ENCODE measurements at places on chromosomes 4 and X.

DNA sequence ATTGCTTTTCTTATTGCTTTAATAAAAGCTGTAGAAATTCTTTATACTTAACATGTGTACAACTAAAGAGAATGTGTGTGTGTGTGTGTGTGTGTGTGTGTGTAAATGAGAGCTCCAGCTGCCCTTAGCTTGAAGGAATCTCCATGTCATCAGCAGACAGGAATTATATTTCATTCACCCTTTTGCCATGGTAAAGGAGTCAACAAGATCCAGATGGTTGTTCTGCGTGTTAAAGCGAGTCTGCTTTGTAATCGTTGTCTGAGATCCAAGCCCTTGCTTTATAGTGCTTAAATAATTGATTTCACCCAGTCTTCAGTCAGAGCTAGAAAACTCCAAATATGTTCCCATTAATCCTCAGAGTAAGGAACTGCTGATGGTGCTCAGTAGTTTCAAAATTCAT lies 285.5 kb downstream of the PDGFC start:
- DNase-seq, result no peak

- DNase-seq, result no peak
Measured at GRCh38 chr4:94852616-94853015, 94.9 kb downstream of the BMPR1B start.

GRCh38 chr4:64250061-64250460 lies 159.2 kb downstream of the TECRL start:
- no peak for DNase-seq

GRCh38 chr4:185870366-185870765 lies 58.4 kb upstream of the SORBS2 start:
- no peak for DNase-seq

- DNase-seq, result peak; percentile 42
Measured at GRCh38 chrX:79601341-79602131, 234.4 kb upstream of the ITM2A start.

- DNase-seq, result no peak
Measured at GRCh38 chr4:33193109-33193508, 2472.9 kb downstream of the PCDH7 start.

DNA sequence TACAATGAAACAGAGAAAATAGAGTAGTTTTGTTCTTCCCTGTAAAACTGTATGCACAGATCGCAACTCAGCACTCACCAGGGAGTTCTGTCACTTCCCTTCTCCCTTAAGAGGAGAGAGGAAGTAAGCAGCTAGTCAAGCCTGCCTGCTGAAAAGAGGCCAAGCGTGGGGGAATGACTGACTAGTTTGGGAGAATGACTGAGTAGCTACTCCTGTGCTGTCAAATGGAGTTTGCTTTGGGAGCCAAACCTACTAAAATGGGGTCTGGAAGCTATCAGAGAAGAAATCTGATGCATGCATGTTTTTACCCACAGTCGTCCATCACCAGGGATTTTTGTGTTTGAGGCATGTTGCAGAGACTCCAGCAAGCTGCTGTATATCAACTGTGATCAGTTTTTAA lies 54.6 kb upstream of the LHFPL1 start:
- no peak for DNase-seq

GRCh38 chr4:7379719-7380118 lies 55.0 kb downstream of the PSAPL1 start:
- DNase-seq, result no peak

GRCh38 chr4:184649971-184650855 lies 675 bp downstream of the PRIMPOL start:
- peak; percentile 41 for DNase-seq

DNA sequence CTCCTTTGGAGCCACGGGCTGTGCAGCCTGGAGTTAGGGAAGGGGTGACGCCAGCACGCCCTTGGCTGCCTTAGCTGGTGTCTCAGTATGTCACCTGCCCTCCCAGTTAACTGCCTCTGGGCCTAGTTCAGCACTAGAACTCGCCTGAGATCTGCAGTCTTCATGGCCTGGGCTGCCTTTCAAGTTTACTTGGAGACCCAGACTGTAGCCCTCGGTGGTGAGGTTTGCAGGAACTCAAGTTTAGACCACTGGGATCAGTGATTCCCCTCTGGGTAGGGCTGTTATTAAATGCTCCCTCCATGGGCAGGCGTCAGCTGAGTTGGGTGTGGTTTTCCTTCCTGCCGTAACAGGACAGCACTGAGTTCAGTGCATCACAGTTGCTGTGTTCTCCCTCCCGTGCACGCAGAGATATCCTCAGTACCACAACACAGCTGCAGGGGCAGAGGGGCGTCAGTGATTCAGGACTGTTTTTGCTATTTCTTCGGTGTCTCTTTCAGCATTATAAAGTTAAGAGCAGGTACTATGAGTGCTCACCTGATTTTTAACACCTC lies 30.5 kb downstream of the PLAC8 start:
- no peak for DNase-seq

- no peak for DNase-seq
Measured at GRCh38 chr4:43837171-43837570, 611.4 kb downstream of the KCTD8 start.

- no peak for DNase-seq
Measured at GRCh38 chr4:120452001-120452400, 385.4 kb upstream of the MAD2L1 start.

- DNase-seq, result peak; percentile 44
Measured at GRCh38 chrX:37302569-37302968, 46.6 kb upstream of the PRRG1 start.

GRCh38 chrX:21723814-21724213 lies 34.1 kb downstream of the SMPX start:
- no peak for DNase-seq

DNA sequence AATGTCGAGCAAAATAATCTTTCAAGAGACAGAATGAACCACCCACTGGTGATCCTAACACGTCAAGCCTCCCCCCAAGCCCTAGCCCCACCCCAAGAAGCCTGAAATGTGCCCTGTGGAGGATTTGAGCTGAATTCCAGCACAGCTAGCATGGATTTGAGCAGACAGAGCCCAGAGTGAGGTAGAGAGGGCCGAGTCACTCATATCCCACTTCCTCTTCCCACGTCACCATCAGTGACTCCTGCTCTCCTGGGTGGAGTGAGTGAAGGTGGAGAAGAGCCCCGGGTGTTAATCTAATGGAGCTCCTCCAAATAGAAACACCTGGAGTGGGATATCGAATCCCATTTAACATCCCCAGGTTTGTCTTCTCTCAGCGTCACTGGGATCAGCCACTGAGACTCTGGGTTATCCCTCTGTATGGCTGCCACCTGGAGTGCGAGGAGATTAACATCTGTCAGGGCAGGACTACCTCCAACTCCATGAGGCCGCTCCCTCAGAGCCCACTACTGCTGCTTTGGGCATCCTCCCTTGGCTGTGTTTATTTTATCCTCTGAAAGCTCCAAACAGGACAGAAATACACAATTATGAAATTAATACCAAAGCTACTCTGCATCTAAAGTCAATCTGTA lies 136.6 kb downstream of the NWD2 start:
- DNase-seq, result no peak

DNA sequence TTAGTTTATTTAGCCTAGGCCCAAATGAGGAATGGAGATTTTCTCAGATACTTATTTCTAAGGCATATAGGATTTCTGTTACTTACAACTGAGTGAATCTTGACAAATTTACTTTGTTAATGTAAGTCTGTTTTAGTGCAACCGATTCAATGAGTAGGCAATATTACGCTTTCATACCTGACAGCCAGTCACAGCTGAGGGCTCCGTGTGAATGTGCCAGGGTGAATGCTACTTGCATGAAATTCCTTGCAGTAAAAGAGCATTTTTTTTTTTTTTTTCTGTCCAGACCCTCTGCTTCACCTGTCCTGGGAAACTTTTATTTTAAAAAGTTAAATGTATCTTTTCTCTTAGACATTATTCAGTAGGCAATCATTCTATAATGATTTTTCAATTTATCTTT lies 1100.0 kb downstream of the FAT4 start:
- no peak for DNase-seq

GRCh38 chr4:121824171-121824527 lies 466 bp upstream of the CCNA2 start:
- DNase-seq, result no peak

DNA sequence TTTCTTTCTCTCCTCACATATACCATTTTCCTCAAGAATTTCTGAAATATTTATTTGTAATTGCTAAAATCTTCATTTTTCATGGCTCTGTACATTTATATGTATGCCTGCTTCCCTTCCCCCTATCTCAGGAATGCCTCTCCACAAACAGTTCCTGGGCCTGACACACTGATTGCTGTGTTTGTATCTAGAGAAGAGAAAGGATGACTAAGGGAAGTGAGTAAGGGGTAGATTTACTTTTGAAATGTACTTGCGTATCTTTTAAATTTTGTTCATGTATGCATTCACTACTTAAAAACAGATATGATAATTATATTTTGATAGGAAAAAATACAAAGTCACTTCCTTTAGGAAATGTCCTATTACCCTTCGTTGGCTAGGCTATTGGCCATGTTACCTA lies 790.8 kb downstream of the PCDH18 start:
- no peak for DNase-seq

GRCh38 chrX:153688506-153688905 lies 780 bp downstream of the SLC6A8 start:
- no peak for DNase-seq

DNA sequence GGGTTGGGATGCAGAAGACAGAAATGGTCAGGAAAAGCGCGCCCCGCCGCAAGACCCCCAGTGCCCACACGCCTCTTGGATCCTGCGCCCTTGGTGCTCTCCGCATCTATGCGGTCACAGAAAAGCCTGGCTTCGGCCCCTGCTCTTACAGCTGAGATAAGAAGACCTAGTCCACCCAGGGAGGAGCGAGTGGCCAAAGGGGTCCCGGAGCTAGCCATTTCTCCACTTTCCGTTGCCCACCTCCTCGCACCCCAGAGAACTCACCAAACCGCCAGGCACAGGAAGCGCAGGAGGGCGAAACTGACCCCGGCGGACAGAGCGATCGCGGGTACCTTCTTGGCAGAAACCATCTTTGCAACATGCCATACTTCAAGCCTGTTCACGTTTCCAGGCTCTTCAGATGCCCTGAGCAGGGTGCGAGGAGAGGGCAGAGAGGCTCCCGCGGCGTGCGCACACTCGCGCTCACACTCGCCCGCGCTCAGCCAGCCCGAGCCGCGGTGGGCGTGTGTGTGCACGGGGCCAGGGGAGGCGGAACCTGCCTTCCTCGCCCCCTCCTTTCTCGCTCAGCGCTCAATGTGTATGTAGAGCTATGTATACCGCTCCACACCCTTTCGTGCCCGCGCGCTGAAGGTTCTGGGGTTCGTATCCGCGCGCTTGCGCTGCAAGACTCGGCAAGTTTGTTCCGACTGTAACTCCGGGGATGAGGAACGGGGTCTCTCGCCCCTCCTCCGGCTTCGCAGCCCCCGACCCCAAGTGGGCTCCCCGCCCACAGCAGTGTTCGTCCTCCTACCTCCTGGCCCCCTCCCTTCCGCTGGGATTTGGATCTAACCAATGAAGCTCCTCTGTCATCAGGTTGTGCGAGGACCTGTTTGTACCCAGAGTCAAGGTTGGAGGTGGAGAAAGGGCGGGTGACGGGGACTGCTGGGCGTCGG lies at the start of gene GABRA4:
TSS of gene GABRA4 (minus strand) at position 507 of the 932 bp plus-strand sequence. CDS start at position 350, 157 bp downstream.
- no peak for DNase-seq

DNA sequence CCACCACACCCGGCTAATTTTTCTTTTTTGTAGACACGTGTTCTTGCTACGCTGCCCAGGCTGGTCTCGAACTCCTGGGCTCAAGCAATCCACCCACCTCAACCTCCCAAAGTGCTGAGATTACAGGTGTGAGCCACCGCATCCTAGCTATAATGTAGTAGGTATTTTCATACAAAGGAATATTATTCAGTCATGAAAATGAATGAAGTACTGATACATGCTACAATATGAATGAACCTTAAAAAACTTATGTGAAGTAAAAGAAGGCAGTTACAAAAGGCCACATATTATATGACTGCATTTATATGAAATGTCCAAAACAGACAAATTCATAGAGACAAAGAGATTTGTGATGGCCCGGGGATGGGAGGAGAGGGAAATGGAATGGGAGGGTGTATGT lies 4.7 kb upstream of the GATA1 start:
- no peak for DNase-seq

GRCh38 chrX:2819345-2820135 lies 9.2 kb upstream of the GYG2 start:
- no peak for DNase-seq

- no peak for DNase-seq
Measured at GRCh38 chr4:133647206-133647605, 498.1 kb downstream of the PCDH10 start.

GRCh38 chr4:102531462-102531861 lies 30.3 kb downstream of the NFKB1 start:
- no peak for DNase-seq

GRCh38 chr4:26061248-26061986 lies 147.4 kb downstream of the SMIM20 start:
- peak; percentile 16 for DNase-seq

DNA sequence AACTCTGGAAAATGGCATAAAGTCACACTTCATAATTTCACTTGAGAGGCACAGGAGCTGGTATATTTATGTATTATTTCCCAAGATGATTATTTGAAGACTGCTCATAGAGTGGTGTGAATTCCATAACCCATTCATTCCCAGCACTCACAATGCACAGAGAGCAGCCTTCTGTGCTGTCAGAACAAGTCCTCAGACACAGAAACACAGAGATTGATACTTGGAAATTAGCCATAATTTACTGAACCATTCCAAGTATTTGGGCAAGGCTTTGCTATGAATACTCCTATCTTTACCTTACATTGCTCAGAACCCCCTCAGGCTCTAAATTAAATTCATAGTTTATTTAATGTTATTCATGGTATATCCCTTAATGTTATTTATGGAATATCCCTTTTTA lies 53.6 kb downstream of the PABPC4L start:
- no peak for DNase-seq

DNA sequence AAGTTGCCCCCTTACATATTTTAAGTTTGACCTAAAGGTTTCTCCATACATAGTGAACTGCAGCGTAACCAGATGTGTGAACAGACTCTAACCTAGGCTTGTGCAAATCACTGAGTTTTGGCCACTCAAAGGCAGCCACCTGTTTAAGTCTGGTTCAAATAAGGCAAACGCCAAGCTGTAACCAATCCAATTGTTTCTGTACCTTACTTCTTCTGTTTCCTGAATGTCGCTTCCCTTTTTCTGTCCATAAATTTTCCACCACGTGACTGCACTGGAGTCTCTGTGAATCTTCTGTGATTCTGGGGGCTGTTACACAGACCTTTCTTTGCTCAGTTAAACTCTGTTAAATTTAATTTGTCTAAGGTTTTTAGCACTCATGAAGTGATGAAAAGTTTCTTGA lies 618.8 kb downstream of the GLUD2 start:
- DNase-seq, result no peak

Data from T47D (cell line).